Astrocyte of the hippocampus (primary cell): ENCODE measurements at places on chromosomes 11 and 22.

DNA sequence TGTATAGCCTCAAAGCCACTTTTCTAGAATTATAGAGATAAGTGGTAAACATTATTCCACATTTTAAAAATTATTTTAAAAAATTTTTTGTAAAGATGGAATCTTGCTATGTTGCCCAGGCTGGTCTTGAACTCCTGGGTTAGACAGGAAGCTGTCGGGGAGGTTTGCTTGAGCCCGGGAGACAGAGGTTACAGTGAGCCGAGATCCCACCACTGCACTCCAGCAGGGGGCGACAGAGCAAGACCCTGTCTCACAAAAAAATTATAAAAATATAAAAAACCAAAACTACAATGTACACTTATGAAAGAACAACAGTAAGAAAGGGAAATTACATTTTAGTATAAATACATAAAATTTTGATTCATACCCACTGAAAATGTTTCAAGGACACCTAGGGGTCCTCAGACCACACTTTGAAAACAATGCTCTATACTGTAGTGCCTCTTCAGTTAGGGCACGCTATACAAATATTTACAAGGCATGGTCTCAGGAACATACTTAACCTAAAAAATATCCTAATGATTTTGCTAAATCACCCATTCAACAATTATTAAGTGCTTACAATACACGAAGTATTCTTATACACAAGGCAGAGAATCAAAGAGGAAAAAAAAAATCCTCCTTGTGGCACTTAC, 111.2 kb downstream of the MRTFA start:
- peak; percentile 43 for DNase-seq

DNA sequence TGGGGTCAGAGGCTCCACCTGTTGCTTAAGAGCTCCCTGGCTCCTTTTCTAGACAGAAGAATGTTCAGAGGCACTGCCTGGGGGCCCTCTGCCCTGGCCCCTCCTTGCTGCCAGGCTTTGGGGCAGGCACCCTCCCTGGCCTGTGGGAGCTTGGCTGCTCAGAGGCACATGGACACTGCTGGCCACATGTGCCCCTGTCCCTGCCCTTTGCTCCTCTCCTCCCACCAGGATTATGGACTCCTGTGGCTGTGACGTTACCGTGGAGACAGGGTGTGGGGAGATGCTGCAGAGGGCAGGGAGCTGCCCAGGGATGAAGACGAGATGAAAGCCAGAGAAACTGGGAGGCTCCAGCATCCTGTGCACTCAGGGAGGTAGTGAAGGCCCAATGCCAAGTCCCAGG, 14.7 kb downstream of the DRD2 start:
- no peak for DNase-seq

GRCh38 chr11:83355391-83355790, 69.2 kb upstream of the CCDC90B start:
- peak; percentile 43 for DNase-seq

GRCh38 chr11:100640646-100641045, 46.4 kb upstream of the ARHGAP42 start:
- DNase-seq = no peak

- DNase-seq = peak; percentile 34
Observed at GRCh38 chr11:78830277-78830819, 255.7 kb upstream of the NARS2 start.

DNA sequence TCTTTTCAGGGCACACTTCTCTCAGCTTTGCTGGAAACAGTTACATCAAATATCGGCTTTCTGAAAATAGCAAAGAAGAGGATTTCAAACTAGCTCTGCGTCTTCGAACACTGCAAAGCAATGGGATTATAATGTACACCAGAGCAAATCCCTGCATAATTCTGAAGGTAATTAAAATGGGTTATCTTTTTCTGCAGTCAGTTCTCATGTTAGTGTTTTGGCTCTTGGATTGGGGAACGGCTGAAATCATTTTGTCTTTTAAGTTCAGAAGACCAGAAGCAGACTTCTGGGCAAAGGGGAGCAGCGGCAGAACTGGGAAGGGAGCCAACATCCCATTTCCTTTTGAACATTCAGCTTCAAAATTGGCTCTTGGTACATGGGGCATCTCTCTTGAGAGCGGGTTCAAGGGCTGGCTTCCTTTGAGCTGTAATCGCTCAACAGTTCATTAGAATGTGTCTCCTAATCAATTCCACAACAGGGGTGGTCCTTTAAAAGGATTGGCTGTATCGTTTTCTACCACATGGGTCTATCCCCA, 110.2 kb upstream of the MTNR1B start:
- DNase-seq = no peak

DNA sequence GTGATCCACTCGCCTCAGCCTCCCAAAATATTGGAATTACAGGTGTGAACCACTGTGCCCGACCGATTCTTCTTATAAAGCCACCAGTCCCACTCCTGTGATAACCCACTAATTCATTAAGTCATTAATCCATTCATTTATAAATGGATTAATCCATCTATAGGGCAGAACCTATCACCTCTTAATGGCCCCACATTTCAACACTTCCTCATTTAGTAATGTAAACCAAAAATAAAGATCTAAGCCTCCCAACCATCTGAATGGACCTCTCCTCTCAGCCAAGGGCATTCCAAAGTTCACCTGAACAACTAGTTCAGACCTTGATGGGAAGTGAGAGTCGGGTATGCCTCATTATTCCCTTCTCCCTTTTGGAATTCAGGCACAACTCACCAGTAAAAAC, 9.9 kb upstream of the MRPL11 start:
- DNase-seq = no peak

GRCh38 chr11:69562816-69563215, 78.1 kb upstream of the CCND1 start:
- no peak for DNase-seq

- no peak for DNase-seq
Observed at GRCh38 chr11:17526326-17526725, 17.9 kb downstream of the USH1C start.

GRCh38 chr11:9004183-9004926, 554 bp upstream of the NRIP3 start:
- peak; percentile 28 for DNase-seq
